Frontal cortex (tissue), 4 donors: ENCODE measurements at places on chromosomes 6 and 20. TPM values are rescaled to one million over a fixed set of nuclear protein-coding genes. Genes with fewer than 3 reads are reported as not detected.

The MUCL3 gene
- total RNA-seq: not detected

The BICRAL gene
- 23.2 TPM for total RNA-seq

The ADGRF5 gene
- 6.5 TPM for total RNA-seq

The PDE10A gene
- 126 TPM for total RNA-seq

The HCRTR2 gene
- total RNA-seq: 30.6 TPM

The ZSWIM3 gene
- total RNA-seq: 13.9 TPM

The PEX6 gene
- total RNA-seq: 25.3 TPM

The TSPO2 gene
- total RNA-seq: 0.82 TPM

The EBF4 gene
- 11.8 TPM for total RNA-seq

The RHAG gene
- 0.41 TPM for total RNA-seq

The RIMS1 gene
- 466 TPM for total RNA-seq

The TUBB2B gene
- 5,262 TPM for total RNA-seq

The PLN gene
- total RNA-seq: 0.82 TPM

The CASS4 gene
- under 0.01 TPM for total RNA-seq

The TMEM14A gene
- 102 TPM for total RNA-seq

The SYCP2L gene
- total RNA-seq: 5.7 TPM

The LGSN gene
- total RNA-seq: 0.82 TPM

The IRF4 gene
- total RNA-seq: not detected

The CALHM6 gene
- 4.5 TPM for total RNA-seq

The NKAIN2 gene
- 109 TPM for total RNA-seq
